ENCODE measurements at places on chromosomes 3 and 15.

- no peak for DNase-seq
Observed at GRCh38 chr3:81170298-81170697, 591.1 kb downstream of the GBE1 start.

DNA sequence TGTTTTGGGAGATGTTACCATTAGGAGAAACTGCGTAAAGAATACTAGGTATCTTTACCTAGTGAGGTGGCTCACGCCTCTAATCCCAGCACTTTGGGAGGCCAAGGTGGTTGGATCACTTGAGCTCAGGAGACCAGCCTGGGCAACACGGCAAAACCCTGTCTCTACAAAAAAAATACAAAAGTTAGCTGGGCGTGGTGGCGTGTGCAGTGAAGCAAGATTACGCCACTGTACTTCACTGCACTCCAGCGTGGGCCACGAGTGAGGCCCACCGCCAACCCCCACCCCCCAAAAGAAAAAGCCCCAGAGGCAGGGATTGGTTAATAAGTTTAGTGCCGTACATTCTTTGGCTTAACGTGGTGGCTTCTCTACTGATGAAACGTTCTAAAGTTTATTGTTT is 23.5 kb downstream of the TRIM71 start:
- DNase-seq = no peak

DNA sequence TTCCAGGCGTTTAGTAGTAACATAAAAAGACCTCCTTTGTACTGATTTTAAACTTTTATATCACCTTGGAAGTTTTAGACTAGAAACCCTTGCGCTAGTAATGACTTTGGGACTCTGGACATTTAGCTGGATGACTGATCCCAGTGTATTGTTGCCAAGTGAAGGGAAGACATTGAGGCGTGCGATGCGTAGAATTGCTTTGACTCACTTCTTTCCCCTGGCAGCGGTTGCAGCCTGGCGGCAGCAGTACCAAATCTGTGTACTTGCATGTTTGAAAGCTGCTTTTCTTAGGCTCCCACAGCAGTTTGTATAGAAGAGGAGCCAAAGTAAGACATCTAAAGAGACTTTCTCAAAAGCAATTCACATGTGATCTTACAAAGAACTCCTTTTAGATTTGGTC is 151.6 kb downstream of the BBX start:
- DNase-seq = no peak

DNA sequence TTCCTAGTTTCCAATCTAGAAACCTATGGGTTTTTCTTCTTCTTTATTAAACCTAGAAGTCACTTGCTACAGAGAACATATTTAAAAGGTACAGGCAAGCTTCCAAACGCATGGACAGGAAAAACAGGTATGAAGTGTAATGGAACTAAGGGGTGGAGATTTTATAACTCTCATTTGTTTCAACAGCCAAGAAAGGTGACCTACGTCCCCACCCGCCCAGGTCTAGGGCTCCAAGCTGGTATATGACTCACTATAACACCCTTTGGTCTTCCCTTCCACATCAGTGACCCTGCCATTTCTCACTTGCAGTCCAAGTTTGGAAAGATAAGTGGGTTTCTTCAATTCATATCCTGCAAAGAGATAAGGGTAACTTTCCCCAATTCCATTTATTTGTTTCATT is 6.0 kb upstream of the LIPH start:
- no peak for DNase-seq

DNA sequence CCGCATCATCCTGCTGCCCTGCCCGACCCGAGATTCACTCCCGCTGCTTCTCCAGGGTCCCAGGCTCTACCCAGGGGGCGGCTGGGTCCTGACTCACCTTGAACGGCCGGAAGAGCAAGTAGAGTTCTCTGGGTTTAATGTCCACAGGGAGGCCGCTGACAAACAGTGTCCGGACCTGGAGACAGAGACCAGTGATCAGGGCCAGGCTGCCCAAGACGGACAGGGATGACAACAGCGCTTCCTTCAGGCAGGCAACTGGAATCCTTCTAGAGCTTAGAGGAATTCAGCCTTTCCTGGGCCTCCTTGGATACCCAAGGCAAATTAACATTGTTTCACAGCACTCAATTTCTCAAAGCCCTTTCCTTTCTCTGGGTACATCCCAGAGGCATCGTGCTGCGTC is 23.9 kb downstream of the RBPMS2 start:
- DNase-seq = no peak

DNA sequence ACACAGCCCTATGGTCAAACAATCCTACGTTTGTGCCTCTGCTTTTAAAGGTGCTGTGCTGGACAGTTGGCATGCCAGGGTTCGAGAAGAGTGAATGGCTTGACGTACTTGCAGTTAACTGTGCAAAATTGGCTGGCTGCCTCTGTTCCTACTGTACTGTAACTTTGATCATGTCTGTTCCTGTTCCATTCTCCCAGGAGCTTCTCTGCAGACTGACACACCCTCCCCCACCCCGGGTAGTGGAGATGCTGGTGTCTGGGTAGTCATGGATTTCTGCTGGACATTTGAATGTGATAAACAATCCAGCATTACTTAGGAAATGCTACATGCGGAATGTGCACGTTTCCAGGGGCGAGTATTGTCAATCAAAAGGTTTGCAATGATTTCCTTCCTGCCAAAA is 6.5 kb upstream of the VILL start:
- no peak for DNase-seq

All from activated CD8-positive, alpha-beta memory T cell treated with anti-CD3 and anti-CD28 coated beads for 4 hours (primary cell).